ENCODE measurements at places on chromosomes 1 and 21.

DNA sequence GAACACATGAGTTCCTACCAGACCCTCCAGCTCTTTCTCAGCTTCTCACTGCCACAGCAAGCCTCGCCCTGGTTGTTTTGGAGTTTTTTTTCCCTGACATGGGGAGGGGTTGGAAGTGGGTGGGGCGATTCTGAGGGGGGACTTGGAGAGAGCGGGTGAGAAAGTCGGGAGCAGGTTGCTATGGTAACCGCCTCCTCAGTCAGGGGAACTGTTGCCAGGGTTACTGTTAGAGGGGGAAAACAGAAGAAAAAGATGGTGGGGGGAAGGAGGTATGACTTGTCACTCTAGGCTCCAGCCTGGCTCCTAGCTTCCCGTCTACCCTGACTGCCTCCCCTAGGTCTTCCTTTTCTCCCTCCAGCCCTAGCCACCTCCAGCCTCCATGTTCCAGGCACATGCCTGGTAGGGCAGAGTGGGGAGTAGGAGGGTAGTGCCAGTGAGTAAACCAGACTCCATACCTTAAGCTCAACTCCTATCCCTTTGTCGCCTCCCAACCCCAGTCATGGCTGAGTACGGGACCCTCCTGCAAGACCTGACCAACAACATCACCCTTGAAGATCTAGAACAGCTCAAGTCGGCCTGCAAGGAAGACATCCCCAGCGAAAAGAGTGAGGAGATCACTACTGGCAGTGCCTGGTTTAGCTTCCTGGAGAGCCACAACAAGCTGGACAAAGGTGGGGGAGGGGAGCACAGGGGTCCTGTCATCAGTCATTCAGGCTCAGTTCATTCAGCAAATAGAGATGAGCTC lies 6.0 kb downstream of the PEA15 start:
- no peak for ATAC-seq

- no peak for ATAC-seq
These were observed 14.7 kb downstream of the TMEM81 start for GRCh38 chr1:205069371-205070125.

DNA sequence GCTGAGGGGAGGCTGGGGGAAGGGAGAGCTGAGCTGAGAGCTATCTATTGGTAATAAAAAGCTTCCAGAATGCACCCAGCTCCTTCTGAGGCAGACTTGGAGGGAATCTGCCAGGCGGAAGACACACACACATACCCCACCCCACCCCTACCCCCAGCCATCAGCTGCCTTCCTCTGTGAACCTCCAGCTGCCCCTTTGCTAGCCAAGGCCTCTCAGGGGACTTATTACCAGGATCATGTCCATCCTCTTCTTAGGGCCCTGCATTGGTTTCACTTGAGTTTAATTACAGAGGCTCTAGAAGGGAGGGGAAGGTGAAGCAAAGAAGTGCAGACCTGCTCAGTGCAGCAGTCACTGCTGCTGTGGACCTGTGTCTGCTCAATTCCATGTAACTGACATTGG lies 156.4 kb downstream of the OMA1 start:
- no peak for ATAC-seq

DNA sequence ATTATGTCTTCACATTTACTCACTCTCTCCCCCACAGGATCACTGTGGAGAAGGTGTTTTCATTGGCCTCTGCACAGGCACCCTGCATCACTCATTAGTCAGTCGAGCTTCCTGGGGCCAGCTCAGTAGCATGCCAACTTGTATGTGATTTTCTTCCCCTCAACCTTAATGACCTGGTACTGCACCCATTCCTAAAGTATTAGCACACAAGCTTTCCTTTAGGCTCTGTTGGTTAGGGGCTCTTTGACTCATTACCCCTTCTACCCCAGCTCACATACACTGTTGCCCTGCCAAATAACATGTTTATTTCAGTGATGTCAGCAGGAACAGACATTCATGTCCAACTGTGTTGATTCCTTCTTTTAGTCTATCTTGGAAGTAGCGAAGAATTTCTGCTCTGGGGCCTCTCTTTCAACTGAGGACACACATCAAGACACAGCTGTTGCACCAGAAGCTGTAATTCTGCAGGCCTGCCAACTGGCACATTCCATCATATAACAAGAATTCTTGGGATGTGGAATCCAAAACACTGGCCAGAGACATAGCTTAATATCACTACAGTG lies 603.5 kb upstream of the ADAMTS5 start:
- ATAC-seq: peak; percentile 89

- ATAC-seq: no peak
These were observed 72.0 kb downstream of the WARS2 start for GRCh38 chr1:119068427-119068826.

GRCh38 chr1:63701187-63701586 lies 72.6 kb upstream of the ROR1 start:
- no peak for ATAC-seq

Data from gastroesophageal sphincter (tissue), 4 donors.